ENCODE measurements at places on chromosomes 2 and 18.
A peak's percentile ranks its signal among the peaks of the same experiment; 100 is the strongest.

- DNase-seq: no peak
Observed at GRCh38 chr2:217941886-217942728, 60.7 kb downstream of the TNS1 start.

- no peak for DNase-seq
Observed at GRCh38 chr2:219520079-219520478, 5.8 kb downstream of the ASIC4 start.

GRCh38 chr2:198106621-198107385, 302.4 kb downstream of the PLCL1 start:
- no peak for DNase-seq

DNA sequence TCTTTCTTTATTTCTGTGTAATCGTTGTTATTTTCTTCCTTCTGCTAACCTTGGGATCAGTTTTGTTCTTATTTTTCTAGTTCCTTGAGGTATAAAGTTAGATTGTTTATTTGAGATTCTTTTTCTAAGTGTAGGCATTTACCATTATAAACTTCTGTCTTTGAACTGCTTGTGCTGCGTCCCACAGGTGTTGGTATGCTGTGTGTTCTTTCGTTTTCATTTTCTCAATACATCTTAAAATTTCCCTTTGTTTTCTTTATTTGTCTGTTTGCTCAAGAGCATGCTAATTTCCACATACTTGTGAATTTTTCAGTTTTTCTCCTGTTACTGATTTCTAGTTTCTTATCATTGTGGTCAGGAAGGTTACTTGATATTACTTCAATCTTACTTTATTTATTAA, 873.8 kb upstream of the GCFC2 start:
- no peak for DNase-seq

GRCh38 chr2:28366496-28367282, 26.0 kb upstream of the FOSL2 start:
- peak; percentile 83 for DNase-seq

GRCh38 chr18:48393170-48393569, 16.0 kb downstream of the ZBTB7C start:
- no peak for DNase-seq

DNA sequence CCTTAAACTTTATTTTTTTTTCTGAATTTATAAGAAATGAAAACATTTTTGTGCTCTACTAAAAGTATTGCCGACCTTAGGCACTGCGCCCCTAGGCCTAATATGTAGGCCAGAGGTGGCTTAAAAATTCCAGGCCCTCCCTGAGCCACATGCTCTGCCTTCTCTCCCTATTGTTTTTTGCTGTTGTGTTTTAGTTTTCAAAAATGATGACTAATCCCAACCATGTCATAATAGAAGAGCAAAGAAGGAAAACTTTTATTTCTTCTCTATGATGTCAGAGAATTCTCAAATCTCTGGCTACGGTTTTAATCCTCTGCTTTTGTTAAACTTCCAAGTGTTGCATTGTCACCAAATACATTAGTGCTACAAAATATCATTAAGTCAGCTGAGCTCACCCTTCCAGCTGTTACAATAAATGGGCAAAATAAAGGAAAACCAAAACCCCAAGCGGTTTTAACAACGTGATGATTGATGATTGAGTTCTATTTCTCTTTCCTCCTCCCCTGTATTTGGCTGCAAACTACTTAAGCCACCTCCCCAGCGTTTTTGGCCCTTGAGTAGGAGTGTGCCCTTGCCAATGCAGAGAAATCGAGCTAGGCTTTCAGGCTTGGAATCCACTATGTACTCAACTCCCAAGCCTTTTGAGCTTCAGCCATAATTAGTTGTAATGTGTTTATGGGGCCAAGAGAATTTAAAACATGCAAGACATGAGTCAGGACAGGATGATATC, 163.5 kb upstream of the POU3F3 start:
- DNase-seq: no peak

- DNase-seq: no peak
Observed at GRCh38 chr2:177265824-177266817, 1.6 kb upstream of the NFE2L2 start.

GRCh38 chr18:42187611-42188380, 232.8 kb downstream of the PIK3C3 start:
- no peak for DNase-seq

DNA sequence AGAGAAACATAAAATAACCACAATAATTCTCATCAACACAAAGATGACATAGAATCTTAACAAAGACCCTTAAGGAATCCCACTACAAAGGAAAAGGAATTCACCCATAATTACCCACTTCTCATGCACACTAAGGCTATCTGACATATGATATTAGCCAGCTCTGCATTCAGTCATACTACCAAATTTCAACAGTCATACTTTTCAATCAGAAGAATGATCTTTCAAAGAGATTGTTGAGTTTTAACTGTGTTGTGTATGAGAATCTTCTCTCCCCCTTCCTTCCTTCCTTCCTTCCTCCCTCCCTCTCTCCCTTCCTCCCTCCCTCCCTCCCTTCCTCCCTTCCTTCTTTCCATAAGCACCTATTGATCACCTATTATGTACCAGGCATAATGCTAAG, 17.0 kb downstream of the FZD7 start:
- DNase-seq: no peak

DNA sequence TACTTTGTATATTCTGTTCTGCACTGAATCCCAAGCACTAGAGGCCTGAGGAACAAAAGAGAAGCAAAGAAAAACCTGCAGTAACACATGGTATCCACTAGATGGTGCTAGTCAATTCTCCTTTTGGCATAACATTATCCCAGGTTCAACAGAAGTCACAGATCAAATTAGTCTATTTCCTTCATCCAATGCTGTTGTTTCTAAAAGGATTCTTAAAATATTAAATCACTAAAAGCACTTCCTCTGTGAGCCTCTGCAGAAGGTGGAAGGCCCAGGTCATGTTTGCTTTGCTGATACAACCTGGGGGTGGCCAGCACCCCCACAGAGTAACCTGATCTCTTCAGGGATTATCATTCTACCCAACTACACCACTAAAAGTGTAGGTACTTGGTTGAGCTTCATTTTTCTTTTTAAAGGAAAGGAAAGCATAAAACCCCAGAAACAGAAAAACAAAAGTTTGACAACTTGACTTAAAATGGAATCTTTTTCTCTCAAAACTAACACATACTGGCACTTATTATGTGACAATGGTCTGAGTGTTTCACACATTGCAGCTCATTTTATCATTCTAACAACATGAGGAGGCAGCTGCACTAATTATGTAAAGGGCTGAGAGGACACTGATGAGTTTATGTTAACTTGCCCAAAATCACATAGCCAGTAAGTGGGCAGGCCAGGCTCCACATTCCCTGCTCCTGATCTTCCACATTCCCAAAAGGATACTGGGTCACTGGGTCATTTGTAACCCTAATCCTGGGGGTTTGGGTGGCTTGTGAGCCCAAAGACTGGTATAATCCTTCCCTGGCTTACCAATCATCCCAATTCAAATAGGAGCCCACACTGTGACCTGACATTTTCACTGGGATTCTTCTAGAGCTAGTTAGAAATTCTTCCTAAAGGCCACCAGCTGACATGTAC, 66.8 kb upstream of the DNER start:
- no peak for DNase-seq

DNA sequence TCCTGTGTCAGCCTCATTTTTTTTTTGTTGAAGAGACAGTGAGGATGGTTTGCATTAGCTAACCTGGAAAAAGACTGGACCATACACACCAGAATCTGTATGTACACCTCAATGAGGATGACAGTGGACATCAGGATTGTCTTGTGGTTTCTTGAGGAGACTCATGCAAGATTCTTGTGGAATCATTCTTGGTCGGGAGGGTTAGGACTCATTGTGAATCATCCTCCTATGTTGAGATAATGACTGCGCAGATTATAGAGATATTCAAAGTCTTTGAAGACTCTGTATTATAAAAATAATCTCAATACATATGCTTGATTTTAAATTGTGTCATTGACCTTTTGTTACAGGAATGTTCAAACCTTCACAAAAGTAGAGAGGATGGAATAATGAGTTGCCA, 49.1 kb upstream of the DOCK10 start:
- no peak for DNase-seq

GRCh38 chr2:237892478-237892877, 33.1 kb downstream of the RAMP1 start:
- no peak for DNase-seq

DNA sequence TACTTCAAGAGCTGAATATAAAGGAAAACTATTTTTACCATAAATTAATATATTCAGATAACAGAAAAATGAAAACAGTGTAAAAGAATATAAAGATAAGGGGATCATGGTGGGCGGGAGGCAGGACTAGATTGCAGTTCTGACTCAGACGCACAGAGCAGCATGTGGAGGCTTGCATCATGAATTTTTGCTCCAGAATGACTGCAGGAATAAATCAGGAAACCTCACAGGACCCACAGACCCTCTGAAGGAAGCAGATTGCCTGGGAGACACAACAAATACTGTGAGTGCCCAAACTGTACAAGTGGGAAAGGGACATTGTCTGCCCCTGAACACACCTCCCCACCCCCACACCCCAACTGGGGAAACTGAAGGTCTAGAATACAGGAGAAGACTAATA, 19.2 kb upstream of the SIGLEC15 start:
- DNase-seq: no peak

- DNase-seq: no peak
Observed at GRCh38 chr2:183532514-183532913, 408.3 kb downstream of the NUP35 start.

- DNase-seq: no peak
Observed at GRCh38 chr2:32851777-32852439, 94.8 kb upstream of the LTBP1 start.

Measured in activated CD4-positive, alpha-beta memory T cell treated with anti-CD3 and anti-CD28 coated beads, Interleukin-2, amount 10 ng/mL, durations not matched to agents 7 days and 5 days (primary cell).